Activated CD4-positive, alpha-beta memory T cell treated with anti-CD3 and anti-CD28 coated beads for 36 hours (primary cell): ENCODE measurements at places on chromosomes 12 and 14.

GRCh38 chr12:122318607-122319605 lies 52.6 kb upstream of the VPS33A start:
- DNase-seq: no peak

- no peak for DNase-seq
These were observed 102.9 kb downstream of the WSCD2 start for GRCh38 chr12:108231909-108232434.

- no peak for DNase-seq
These were observed 390.6 kb downstream of the KCNH5 start for GRCh38 chr14:62654641-62655040.

- no peak for DNase-seq
These were observed 214.4 kb upstream of the ALG10B start for GRCh38 chr12:38102197-38102596.

DNA sequence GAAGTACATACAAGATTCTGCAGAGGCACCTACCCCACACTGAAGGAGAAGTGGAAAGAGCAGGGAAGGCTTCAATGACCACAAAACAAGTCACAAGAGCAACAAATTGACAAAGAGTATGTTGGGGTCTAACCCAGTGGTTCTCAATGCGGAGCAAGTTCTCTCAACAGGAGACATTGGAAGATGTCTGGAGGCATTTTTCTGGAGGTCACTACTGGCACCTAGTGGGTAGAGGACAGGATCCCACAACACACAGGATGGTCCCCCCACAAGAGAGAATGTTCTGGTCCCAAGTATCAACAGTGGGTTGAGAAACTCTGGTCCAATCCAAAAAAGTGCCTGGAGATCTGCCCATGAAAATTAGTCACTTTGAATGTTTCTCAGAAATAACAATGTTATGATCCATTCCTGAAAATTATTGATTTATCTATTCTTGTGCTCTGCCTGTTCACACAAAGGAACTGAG lies 3.4 kb downstream of the SSH1 start:
- no peak for DNase-seq

GRCh38 chr12:51390891-51391282 lies 319 bp downstream of the GALNT6 start:
- peak; percentile 29 for DNase-seq

GRCh38 chr14:79051742-79052141 lies 881.6 kb downstream of the NRXN3 start:
- no peak for DNase-seq

- no peak for DNase-seq
These were observed 51.2 kb downstream of the PITPNM2 start for GRCh38 chr12:123099560-123100192.

DNA sequence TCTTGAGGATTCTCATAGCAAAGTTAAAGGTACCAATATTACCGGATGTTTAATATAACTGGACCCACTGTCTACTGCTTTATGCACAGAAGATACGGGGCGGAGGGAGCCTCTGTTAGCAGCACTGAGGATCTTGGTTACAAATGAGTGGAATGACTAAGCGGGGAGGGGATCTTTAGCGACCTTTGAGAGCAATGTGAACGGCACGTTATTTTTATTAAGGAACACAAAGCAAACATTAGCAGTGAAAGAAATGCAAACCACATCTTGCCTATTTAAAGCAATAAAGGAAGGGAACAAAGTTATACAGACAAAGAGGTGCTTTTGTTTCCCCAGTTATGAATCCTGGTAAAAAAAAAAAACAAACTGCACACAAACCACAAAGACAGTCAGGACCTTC lies 27.1 kb upstream of the PRMT8 start:
- DNase-seq: no peak

DNA sequence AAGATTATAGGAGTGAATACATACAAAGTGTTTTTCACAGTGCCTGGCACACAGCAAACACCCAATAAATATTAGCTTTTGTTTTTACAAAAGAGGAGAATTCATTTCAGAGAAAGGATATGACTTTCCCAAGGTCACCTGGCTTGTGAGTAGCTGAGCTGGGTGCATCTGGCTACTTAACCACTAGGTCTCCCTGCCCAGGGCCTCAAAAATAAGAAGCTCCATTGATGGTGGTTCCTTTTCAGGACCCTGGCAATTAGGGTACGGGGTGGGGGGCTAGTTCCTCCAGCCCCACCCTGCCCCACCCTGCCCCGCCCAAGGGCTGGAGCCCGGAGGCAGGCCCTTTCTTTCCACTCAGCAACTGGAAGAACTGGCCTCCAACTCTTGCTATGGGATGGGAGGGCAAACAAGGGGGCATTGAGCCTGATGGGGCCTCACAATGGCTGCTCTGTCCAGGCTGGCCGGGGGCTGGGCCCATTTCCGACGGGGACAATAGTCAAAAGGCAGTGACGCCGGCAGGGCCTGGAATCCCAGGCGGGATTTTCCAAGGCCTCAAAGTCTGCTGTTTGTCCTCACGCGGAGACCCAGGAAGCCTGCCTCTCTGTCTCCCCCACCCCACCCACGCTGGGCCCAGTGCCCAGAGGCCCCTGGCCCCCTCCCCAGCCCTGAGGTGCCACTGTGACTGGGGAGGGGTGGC lies 8.2 kb upstream of the ATG101 start:
- DNase-seq: no peak

GRCh38 chr12:119444462-119445044 lies 110.0 kb downstream of the CCDC60 start:
- peak; percentile 60 for DNase-seq

DNA sequence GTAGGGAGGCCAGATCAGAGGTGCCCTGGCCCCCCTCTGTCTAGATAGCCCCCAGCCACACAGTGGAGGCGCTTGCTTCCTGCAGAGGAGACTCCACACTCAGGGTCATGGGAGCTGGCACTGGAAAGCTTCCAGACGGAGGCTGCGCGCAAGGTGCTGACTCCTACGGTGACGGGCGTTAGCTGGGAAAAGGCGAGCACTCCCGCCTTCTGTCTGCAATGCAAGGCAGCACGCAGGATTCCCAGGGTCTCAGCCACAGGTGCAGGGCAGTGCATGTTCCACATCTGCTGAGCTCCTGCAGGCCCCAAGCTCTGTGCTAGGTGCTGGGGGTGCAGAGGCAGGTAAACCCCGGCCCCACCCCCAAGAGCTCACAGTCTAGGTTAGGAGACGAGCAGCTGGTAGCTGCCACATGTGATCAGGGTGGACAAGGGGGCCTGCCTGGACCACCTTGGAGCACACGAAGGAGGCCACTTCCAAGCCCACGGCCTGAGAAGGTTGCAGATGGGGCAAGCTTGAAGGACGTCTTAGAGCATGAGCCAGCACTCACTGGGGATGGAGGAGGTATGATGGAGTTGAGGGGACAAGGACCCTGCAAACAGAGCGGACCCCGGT lies 310.9 kb upstream of the DIO3 start:
- no peak for DNase-seq

DNA sequence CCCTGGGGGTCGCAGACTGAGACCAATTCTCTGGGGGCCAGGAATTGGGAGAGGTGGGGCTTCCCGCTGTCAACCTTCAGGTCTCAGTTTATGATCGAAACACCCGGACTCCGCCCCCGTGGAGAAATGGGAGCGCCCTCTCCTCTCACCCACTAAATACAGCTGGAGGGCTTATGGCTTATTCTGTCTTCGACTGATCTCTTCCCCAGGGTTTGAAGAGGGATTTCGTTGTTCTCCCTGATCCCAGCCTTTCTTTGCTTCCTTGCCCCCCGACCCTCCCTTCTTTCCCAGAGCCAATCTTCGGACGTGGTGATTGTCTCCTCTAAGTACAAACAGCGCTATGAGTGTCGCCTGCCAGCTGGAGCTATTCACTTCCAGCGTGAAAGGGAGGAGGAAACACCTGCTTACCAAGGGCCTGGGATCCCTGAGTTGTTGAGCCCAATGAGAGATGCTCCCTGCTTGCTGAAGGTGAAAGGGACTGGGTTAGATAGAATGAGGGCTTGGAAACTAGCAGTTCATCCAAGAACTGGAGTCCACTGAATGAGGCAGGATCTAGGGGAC lies 607 bp downstream of the OS9 start:
- peak; percentile 33 for DNase-seq

- no peak for DNase-seq
These were observed 222.6 kb downstream of the ADAMTS20 start for GRCh38 chr12:43329375-43329774.

DNA sequence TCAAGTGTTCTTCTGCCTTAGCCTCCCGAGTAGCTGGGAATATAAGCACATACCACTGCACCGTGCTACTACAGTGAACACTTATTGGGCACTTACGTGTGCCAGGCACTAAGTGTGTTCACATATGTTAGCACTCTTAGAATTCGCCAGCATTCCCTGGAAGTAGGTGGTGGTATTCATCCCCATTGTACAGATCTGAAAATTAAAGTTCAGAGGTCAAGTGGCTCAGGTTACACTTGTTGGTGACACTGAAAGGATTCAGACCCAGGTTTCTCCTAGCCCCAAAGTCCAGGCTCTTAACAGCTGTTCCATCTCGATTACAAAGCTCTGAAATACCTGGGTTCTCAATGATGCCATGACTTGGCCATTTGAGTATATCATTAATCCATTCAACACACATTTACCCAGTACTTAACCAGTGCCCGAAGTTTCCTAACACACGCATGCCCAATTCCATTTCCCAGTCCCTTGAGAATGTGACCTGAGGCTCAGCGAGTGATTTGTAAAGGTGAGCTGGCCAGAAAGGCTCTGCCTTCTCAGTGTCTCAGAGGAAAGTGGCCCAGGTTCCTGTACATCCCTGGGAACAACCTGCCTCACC lies 4.8 kb downstream of the MVK start:
- no peak for DNase-seq

DNA sequence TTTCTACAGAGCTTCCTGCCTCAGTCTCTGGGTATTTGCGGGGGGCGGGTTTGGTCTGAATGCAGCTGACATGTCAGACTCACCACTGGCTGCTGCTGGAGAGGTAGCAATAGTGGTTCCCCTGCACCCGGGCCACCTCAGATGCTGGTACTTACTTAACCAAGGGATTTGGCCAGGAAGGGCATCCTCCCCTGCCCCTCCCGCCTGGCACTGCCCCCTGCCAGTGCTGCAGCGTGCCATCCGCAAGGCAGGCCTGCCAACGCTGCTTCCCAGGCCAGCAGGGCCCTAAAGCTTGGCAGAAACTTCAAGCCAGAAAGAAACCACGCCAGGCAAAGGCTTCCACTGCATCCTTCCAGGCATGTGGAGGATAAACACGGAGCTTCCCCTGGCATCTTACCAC lies 22.1 kb downstream of the RAB35 start:
- no peak for DNase-seq

GRCh38 chr12:132444957-132445883 lies 44.7 kb upstream of the FBRSL1 start:
- peak; percentile 91 for DNase-seq

DNA sequence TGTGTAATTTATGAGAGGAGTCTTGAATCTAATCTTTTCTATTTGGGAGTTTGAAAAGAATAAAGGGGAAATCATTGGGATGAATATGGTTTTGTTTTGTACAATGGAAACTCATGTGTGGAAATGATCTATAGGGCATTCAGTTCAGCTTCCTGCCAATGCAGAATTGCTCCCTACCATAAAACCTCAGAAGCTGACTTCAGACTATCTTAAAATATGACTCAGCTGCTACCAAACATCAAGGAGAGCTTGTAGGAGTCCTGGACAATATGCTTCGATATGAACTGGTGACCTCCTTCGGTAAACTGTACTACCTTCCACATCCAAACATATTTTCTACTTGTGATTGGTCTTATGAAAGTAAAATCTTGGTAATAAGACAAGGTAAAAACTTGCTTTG lies 160.6 kb downstream of the CAPZA3 start:
- DNase-seq: no peak

DNA sequence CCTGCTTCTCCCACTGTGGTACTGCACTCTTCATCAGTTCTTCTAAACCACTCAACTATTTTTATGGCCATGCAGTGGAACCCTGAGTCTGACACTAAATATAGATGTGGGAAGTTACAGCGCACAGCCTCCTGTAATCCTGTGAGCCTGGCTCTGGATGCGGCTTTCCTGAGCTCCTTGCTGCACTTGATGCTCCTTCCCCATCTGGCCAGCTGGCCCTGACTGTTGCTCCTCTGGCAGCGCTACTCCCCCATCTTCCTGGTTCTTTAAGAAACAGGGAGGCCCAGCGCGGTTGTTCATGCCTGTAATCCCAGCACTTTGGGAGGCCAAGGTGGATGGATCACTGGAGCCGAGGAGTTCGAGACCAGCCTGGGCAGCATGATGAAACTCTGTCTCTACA lies 24.6 kb downstream of the IQSEC3 start:
- no peak for DNase-seq

DNA sequence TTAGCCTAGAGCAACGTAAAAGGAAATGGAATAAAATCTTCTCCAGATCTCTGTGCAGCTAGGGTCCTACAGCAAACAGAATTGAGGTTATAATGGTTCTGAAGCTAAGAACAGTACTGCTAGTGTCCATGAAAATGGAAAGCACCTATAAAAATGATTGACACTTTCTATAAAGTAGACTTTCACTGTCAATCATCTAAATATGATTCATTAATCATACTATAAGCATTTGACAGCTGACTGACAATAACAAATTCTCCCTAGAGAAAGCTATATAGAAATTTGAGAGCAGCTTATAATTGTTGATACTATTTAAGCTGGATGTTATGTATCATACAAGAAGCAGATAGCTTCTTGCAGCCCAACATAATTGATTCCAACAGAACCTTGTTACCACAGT lies 80.9 kb downstream of the PDZRN4 start:
- no peak for DNase-seq

GRCh38 chr12:131415781-131416180 lies 295.1 kb upstream of the SFSWAP start:
- no peak for DNase-seq

DNA sequence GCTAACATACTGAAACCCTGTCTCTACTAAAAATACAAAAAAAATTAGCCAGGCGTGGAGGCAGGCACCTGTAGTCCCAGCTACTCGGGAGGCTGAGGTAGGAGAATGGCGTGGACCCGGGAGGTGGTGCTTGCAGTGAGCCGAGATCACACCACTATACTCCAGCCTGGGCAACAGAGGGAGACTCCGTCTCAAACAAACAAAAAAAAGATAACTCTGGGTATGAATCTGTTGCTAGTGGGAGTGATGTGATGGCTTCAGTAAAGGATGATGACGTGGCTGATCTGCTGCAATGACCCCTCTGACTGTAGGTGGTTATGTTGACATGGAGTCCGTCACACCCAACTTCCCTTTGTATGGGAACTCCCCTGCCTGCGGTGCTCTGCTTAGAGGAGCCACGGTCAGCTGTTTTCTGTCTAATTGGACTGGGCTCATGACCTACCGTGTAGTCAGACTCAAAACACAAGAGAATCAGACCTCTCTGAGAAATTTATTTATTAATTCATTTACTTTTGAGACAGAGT lies 59.1 kb upstream of the MED13L start:
- peak; percentile 63 for DNase-seq

GRCh38 chr12:72546106-72546505 lies 273.9 kb downstream of the TRHDE start:
- DNase-seq: no peak

- DNase-seq: no peak
These were observed 769 bp downstream of the EXOC3L4 start for GRCh38 chr14:103095210-103095778.

GRCh38 chr14:102028733-102029132 lies 58.1 kb downstream of the HSP90AA1 start:
- no peak for DNase-seq
